ENCODE measurements at places on chromosomes 5 and 9.

DNA sequence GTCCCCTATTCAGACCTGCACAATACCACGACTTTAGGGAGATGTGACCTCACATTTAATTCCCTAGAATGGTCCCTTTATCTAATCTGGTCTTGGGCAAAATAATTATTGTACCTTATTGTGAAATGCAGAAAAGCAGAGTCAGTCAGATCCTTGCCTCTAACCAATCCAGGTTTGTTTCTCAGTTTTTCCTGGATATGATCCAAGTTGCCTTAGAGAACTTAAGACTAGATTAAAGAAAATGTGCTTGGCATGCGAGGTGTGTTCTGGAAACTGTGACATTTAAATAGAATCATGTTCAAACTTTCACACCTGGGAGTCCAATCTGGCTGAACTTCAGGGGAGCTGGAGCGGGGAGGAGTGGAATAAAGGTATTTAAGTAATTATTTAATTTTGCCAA, 696.2 kb downstream of the DNAH5 start:
- no peak for DNase-seq

DNA sequence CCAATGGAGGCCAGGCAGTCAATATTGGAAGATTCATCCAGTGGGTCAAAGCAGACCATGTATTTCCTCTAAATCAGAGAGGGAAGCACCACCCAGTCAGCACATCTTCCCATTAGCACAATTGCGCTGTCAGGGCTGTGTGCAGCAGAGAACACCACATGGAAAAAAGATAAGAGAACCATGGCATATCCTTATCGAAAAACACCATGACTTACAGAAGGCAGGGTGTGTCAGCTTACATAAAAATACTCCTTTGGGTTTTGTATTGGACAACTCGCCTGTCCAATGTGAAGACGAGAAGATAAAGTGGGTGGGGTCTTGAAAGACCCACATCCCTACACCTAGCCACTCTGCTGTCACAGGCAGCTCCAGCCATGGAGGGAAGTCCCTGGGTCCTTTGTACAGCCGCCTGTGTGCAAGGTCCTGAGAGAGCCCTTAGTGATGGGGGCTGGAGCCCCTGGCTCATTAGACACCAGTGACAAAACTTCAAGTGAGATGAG, 71.9 kb upstream of the SPATA31E1 start:
- DNase-seq = no peak

DNA sequence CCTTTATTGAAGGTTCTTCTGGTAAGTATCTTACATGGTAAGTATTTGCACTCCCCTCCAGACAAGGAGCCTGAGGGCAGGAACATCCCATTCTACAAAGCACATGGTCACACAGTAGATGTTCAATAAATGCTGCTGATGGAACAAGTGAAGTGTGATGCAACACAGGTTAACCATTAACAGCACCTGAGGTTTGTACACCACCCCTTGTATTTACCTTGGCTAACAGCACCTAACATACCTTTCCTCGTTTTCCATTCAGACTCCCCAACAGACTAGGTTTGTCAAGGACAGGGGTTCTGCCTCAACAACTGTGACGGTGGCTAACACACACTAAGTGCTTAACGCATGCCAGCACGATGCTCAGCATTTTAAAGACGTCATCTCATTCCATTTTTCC, 213.6 kb downstream of the MAPKAP1 start:
- no peak for DNase-seq

DNA sequence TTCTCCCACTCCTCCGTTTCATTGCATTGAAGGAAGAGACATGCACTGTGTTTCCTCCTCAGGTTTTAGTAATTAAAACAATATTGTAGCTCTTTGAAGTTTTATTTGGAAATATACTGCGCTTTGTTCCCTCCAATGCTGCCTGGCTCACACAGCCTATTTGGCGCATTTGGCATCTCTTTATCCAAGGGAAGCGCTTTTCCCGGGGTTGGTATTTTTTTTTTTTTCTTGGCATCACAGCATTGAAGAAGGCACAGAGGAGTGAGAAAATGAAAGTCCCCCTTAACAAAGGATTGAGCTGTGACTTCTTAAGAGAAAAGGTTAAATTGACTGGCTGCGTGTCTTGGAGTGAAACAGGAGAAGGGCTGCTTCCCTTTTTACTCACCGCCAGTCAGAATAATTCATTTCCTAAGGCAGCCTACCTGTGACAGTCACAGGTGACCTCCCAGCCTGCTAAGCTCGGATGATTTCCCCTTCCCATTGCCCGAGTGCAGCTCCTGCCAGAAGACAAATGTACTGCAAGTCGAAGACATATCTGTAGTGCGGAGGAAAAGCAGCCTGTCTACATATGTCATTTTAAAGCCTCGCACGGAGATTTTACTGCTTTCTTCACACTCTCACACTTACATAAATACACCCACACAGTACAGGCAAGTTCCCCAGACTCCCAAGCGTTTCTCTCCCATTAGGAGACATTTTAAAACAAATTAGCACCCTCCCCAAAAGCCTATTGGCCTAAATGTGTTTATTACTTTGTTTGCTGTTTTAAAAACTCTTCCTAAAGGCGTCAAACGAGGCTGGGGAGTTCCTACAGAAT, 665.5 kb upstream of the ZNF608 start:
- DNase-seq = peak; percentile 19

GRCh38 chr9:120394058-120394669, 185.8 kb downstream of the CDK5RAP2 start:
- DNase-seq = no peak

- DNase-seq = no peak
Observed at GRCh38 chr5:32058101-32058500, 116.0 kb downstream of the GOLPH3 start.

DNA sequence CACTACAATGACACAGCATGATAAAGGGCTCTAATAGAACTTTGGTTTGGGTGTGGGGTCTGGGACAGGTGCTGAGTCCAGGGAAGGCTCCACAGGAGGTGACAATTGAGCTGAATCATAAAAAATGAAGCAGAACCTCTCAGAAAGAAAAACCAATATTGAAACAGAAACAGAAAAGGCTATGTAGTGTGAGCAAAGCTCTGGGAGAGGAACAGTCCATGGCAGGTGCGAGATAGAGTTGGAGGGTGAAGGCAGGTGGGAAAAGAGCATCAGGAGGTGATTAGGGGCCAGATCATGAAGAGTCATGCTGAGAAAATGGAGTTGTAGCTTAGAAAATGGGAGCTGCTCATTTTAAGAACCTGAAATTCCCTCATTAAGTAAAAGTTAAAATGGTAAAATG, 164.9 kb downstream of the KCTD16 start:
- no peak for DNase-seq

- peak; percentile 34 for DNase-seq
Observed at GRCh38 chr9:116286297-116286696, 132.7 kb downstream of the PAPPA start.

DNA sequence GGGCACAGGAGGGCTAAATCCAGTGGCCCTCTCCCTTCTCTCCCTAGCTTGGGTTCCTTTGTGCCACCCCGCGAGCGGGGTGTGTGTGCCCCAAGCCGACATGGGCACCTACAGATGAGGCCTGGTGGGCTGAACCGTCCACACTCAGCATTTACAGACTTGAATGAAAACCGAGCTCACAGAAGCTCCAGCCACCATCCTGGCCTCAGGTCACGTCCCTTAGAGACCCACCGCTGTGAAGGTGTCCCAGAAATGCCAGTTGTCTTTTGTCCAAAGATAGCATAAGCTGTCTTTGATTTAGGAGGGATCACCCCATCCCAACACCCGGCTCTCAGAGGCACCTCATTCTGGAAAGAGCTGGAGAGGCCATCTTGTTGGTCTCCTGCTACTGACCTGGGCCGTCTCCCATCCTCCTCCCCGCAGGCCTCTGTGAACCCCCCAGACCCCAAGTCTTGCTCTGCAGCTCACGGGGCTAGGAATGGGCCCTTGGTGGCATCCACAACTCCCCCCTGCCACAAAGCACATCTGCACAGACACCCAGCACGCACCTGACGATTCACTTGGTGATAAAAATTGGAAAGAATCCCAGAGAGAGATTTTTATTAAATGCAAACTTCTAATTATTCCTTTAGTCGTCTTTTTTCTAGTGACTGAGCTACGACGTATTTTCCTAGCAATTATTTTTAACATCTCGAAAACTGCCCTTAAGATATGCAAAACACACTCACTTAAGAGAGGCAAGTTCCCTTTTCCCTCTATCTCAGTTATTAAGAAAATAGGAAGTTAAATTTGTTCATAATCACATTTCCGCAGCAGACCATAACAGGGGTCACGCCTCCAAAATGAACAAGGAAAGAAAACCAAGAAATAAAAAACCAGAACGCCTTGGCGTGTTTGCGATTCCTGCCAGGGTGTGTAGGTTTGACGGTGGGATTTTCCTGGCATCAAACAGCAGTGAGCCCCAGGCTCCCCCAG, 80.5 kb upstream of the LMX1B start:
- DNase-seq = no peak

GRCh38 chr9:19231126-19231903, 822 bp downstream of the DENND4C start:
- DNase-seq = peak; percentile 13
